ENCODE measurements at places on chromosomes 2 and 18. TPM values are rescaled to one million over a fixed set of nuclear protein-coding genes. Genes with fewer than 3 reads are reported as not detected.

DNA sequence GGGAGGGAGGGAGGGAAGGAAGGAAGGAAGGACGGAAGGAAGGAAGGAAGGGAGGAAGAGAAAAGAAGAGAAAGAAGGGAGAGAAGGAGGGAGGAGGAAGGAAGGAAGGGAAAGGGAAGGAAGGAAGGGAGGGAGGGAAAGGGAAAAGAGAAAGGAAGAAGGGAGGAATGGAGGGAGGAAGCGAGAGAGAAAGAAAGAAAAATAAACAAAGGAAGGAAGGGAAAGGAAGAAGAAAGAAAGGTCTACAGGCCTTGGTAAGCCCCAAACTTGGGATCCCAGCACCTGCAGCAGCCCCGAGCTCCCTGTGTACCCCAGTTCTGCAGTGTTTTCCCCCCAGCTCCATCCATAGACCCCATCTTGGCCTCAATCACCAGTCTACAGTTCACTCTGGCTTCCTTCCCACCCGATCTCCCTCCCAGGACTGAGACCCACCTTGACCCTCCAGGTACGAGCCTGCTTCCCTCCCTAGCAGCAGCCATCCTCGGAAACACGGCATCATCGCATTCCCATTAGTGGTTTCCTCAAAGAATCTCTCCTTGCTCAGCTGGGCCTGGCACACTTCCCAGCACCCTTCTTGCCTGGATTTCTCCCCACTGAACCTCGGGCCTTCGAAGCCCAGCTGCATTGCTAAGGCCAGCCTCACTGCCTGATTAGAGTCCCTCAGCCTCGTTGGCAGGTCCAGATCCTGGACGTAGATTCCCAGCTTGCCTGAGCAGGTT, 46.1 kb upstream of the SH3BP4 start:
- DNase-seq = no peak

GRCh38 chr2:201795607-201796477, 10.5 kb upstream of the CDK15 start:
- DNase-seq = peak; percentile 67

DNA sequence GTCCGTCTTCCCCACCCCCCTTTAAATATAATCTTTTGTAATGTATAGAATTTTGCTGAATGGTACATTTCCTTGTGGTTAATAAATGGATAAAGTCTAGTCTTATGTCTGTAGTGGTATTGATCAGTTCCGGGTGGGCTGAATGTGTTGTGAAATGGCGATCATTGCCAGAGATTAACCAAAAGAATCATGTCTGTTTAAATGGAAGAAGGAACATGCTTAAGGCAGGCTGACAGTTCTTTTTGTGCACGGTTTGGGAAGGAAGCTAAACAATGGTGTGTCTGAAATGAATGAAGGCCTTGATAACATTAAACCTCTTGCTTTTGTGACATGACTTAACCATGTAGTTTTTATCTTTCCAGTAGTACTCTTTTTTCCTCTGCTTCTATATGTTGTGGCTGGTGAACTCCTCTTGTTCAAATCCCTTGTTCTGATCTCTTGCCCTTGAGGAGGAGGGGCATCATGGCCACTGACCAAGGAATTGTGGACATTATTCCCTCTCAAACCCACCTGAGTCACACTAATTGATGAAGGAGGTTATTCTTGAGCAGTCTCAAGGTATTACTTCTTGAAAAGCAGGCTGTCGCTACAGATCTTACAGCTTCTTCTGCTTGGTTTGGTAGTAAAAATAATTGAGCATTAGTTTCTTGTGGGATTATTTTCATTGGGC, 1.7 kb downstream of the ACVR2A start:
- DNase-seq = no peak

GRCh38 chr2:119407430-119408220, 24.0 kb upstream of the TMEM37 start:
- DNase-seq = peak; percentile 70

DCDC2C gene
- polyA plus RNA-seq = not detected

PLEKHH2 gene
- 0.92 TPM for polyA plus RNA-seq

PDIA6 gene
- polyA plus RNA-seq = 325 TPM

DNA sequence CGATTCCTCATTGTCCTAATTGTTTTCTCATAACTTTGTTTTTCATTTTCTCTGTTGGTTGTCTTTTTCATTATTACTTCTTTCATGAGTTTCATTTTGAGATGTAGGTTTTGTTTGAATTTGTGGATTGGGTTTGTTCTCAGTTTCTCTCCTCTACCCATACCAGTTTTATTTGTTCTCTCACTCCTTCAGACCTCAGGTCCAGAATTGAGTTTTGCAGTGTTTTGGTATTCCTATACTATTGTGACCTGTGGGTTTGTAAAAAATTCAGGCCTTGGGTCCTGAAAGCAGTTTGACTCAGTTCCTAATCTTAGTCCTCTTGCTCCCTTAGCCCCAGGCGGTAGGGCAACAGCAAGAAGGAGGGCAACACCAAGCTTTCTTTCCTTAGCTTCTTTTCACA, 28.3 kb upstream of the UBE2E3 start:
- DNase-seq = no peak

DNA sequence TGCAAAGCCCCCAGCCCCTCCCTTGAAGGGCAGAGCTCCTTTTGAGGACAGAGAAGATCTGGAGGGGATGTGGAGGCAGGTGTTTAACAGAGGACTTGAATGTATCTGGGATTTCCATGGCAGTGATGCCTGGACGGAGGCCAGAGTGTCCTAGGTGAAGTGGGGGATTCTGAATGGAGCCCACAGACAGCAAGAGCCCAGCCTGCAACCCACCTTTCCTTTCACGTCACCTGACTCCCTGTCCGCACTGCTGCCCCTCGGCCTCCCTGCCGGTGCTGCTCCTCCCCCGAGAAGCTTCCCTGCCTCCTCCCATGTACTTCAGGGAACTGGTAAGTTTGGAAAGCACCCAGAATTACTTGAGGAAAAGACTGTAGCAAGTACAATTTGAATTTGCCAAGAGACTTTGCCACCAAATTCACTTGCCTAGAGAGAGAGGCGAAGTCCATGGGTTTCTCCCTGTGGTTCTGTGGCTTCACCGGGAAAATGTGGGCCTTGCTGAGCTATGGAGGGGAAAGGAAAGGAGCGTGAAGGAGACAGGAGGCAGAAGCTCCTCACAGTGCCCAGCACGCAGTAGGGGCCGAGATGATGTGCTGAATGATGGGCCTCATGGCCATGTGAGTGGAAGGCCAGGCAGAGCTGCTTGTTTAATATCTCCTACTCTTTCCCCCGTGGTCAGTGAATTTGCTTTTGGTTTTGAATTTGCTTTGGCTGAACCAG, 13.9 kb upstream of the ASPRV1 start:
- DNase-seq = no peak

- DNase-seq = no peak
These were observed 88.8 kb downstream of the FHOD3 start for GRCh38 chr18:36386150-36386920.

HDAC4 gene
- 10.4 TPM for polyA plus RNA-seq

GRCh38 chr18:31983020-31983419, 35.6 kb upstream of the RNF125 start:
- DNase-seq = no peak

GRCh38 chr2:217899231-217900009, 103.4 kb downstream of the TNS1 start:
- peak; percentile 77 for DNase-seq

UPP2 gene
- polyA plus RNA-seq = not detected

DNA sequence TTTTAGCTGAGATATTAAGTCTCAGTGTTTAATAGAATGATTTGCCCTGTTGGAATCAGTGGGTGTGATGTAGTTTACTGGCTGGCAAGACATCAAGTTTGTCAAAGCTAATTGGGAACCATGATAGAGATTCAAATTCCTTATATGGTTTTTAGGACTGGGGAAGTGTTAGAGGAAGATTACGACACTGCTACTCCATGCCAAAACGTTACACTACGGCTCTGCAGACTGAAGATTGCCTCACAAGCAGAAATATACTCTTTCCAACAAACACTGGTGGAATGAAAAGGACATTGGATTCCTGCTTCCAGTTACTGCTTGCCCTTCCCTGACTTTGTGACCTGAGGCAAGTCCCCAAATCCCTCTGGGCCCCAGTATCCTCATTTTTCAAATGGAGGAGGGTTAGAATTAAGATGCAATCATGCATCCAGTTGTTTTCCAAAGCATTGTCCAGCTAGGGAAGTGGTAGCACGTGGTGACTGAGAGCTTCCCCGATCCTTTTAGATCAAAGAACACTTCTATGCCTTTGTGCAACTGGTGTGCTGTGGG, 147.6 kb downstream of the CDC42EP3 start:
- DNase-seq = no peak

DNA sequence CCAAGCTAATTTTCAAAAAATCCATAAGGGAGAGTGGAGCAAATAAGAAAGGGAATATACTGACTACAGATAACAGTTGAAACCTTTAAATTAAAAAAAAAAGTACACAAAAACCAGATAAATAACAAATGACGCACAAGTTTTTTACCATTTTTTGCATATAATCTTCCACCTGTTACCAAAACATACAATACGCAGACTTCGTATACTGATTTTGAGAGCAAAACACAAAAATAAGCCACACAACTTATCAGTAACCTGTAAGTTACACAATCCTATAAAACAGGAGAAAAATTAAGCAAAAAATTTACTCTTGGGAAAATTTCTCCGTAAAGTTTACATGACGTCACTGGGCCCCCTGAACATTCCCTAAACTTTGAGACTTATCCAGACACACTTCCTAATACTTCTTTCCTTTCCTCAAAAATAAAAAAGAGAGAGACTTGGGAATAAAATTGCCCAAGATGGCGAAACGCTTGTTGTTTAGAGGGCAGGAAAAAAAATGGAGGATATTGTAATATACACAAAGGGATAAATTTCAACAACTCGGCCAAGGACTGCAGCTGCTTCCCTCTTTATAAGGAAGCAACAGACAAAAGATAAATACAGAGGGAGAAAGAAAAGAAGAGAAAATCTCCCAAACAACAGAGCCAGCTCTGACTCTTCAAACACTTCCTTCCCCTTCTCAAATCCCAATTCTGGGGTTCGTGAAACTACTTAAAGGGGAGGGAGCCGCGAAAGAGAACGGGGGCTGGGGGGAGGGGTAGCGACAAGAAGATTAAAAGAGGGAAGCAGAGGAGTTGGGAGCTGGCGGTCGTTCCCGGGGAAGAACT, 1.6 kb downstream of the BAZ2B start:
- no peak for DNase-seq

- DNase-seq = no peak
These were observed 56.9 kb upstream of the SDC1 start for GRCh38 chr2:20281876-20282275.
